ENCODE measurements at places on chromosomes 1 and 21.
A peak's percentile ranks its signal among the peaks of the same experiment; 100 is the strongest.

DNA sequence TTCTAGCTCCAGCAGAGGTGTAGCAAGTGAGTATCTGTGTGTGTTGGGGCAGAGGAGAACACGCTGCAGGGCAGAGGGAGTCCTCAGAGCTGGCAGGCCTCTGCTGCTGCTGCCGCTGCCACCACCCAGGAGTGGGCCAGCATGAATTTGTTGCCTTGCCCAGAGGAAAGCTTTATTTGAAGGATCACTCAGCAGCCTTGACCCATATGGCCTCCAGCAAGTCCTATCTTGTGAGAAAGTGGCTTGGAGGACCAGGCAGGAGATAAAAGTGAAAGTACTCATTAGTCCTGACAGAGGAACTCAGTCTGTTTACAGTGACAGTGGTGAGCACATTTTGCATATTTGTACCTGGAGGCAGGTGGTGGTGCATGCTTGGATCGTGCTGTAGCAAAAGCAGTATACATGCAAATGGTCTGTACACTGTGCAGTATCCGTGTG lies 3.1 kb downstream of the TRAF5 start:
- DNase-seq: no peak

DNA sequence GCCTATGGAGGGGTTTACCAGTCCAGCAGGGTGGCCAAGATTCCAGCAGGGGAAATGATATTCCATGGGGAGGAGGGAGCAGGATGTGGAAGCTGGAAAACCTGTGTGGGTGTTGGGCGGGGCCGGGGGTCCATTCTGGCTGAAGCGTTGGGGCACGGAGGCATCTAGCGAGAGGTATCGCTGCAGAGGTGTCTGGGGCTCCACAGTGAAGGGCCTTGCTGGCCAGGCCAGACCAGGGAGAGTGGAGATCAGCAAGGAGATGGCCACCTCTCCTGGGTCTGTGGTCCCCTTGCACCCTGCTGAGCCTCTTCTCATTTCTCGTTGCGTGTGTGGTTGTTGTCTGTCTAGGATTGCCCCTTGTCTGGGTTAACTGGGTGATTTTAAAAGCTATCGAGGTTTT lies 6.2 kb downstream of the COQ8A start:
- no peak for DNase-seq

DNA sequence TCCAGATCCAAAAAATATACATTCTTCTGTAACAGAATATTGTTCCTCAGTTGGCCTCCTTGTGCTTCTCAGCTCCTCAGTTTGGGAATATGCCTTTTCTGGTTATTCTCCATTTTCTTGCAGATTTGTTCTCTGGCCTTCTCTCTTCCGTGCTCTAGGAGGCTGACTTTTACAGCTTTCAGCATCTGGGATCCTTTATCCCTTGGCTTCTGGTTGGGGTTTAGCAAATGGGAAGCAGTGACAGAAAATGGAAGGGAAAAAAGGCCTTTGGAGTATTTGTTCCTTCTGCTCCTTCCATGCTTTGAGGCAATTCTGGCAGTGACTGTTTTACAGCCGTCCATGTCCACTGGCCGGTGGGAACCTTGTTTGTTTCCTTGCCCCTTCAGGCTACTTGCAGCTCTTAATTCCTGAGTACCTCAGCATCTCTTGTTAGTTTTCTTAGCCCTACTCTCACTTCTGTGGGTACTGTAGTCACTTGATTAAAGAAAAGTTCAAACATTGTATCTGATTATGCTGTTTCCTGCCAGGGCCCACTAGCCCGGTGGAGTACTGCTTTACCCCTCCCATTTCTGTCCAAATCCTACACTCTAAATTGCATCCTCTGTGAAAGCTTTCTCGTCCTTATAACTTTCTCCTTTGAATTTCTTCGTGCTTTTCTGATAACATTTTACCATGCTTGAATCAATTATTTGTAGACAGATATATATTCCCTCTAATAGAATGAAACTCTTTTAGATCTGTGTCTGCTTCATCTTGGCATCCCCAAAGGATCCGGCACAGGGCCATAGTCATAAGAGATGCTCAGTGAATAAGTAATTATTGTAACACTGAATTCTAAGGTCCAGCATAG lies 118.2 kb downstream of the OSBPL9 start:
- peak; percentile 48 for DNase-seq

DNA sequence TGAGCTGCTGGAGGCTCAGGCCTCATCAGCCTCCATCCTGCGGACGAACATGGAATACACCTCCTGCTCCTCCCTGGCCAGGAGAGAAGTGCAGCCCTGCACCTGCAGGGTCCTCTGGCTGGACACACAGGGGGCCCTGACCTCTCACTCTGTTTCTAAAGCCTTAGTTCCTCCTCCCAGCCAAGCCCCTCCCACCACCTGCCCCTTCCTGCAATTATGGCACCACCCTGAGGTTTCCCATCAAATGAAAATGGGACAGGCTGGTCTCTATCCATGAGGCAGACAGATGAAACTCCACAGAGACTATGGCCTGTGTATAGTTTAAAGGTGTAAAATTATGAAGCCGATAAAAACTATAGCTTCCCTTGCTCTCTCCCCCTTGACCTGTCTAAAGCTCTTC lies 42.6 kb downstream of the CACNA1S start:
- no peak for DNase-seq

GRCh38 chr1:168598892-168599291 lies 22.5 kb downstream of the XCL1 start:
- DNase-seq: no peak

GRCh38 chr1:108000620-108001111 lies 35.7 kb upstream of the VAV3 start:
- DNase-seq: no peak

GRCh38 chr1:40658751-40659648 lies 6.5 kb downstream of the RIMS3 start:
- no peak for DNase-seq

DNA sequence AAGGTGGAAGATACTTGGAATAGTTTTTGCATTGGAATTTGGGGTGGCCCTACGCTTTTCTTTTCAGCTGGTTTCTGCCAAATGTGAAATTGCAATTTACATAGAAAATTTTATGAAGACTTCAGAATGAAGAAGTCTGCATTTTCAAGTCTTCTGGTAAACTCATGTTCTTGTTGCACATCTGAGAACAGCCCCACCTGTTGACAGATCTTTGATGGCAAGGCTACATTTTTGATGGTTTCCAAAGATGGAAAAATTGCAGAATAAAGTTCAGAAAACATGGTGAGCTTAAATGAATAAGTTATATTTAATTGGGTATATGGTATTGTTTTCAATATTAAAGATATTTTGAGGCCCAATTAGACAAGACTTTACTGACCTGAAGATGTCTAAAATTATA lies 25.4 kb downstream of the OLFM3 start:
- DNase-seq: no peak

DNA sequence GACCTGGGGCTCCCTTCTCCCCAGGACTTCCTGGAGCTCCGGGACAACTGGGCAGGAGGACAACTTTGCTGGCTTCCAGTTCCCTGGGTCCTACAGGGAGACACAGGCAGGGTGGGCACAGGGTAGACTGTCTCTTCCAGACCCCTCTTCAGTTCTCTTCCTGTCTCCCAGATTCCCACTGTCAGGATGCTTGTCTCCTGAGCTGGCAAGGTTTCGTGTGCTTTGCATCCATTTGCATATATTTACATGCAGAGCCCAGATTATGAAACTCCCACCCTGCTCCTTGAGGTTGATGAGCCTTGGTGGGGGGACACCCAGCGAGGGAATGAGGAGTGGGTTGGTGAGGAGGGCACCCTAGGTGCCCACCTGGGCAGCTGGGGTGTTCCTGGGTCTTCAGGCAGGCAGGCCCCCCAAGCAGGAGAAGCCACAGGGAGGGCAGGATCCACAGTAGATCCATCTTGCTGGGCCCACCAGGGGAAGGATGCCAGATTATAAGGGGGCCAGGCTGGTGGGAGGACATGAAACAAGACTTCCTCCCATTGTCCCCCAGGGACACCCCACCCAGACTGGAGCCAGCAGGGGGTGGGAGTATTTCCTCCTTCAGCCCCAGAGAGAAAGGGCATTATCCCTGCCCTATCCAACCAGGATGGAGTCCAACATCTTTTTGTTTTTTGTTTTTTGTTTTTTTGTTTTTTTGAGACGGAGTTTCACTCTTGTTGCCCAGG lies at the start of gene FCN3:
FCN3 (minus strand) TSS at position 463 of the 725 bp plus-strand sequence; CDS start at position 457, 6 bp downstream.
- DNase-seq: no peak

- no peak for DNase-seq
These were observed 13.8 kb downstream of the LYST start for GRCh38 chr1:235852887-235853286.

DNA sequence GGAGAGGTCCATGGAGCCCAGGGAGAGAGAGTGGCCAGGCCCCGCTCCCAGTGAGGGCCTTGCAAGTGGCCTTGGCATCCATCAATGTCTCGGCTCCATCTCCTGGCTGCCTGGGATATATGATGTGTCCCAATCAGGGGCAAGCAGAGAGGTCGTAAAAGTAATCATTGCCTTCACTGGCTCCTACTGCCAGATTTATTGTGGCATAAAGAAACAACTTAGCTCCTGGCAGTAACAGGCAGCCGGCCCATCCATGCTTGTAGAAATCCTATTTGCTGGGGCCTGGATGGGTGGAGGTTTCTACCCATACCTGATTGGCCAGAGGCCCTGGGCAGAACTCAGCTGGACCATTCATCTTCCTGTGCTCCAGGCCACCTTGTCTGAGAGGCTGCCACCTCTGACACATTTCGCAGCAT lies 272.6 kb downstream of the MATN1 start:
- DNase-seq: no peak

DNA sequence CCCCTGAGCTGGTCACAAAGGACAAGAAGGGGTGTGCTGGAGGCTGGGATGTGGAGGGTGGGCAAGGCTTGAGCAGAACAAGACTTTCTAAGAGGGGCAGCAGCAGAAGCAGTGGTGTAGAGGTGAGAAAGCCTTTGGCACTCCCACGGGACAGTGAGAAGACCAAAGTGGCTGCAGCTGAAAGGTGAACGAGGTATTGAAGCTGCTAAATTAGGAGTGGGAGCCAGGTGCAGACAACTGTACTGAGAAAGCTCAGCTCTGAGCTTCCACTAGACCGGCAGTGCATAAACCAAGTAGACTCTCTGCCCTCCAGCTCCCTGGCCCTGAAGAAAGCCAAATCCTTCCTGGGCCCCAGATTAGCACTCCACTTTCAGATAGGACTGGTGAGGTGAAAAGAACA lies 93.0 kb downstream of the VWA5B1 start:
- DNase-seq: no peak

- DNase-seq: no peak
These were observed 35.3 kb upstream of the TENT5B start for GRCh38 chr1:27047914-27048313.

DNA sequence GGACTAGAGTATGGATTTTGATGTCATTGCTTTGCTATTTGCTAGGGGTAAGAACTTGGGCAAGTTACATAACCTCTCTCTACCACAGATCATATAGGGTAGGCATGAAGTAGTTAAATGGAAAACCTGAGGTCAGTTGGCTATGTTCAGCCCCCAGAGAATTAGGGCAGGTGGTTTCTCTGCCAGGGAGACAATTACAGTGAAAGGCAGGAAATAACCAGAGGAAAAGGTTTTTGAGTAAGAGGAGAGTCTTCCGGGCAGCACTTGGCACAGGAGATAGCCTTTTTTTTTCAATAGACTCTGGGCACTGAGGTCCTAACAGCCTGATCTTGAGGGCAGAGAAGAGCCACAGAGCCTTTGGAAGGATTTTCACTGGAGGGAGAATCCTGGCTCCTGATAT lies 16.7 kb upstream of the SERBP1 start:
- DNase-seq: no peak

GRCh38 chr1:52268372-52268771 lies 97.6 kb downstream of the CC2D1B start:
- no peak for DNase-seq

DNA sequence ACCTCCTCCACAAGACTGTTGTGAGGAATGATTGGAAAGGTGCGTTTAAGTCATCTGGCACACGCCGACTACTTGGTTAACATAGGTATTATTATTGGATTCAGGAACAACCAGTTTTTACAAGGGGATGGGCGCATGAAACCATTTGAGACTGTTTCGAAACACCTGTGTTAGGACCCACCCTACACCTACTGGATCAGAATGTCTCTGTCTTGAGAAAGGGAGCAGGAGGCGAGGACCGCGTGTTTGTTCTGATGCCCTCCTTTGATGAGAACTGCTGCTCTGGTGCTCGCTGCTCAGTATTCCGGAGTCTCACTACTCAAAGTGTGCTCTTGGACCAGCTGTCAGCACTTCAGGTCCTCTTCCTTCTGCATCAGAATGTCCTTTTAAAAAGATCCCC lies 7.3 kb downstream of the H6PD start:
- no peak for DNase-seq

GRCh38 chr1:6982860-6983259 lies 197.6 kb downstream of the CAMTA1 start:
- no peak for DNase-seq

DNA sequence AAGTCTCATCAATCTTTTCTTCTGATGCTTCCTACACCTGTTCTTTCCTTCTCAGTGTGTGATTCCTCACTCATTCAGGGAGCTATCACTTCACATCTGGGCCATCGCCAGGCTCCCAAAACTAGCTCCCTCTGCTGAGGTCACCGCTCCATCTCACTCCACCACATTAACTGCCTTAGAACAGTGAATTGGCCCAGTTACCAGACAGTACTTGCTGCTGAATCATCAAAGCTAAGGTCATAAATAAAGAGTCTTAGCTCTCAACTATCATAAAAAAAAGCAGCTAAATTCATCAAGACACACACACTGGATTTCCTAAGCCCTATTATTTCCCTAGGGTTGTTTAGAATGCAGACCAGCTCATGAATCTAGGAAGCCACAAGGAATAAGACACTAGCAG lies 18.8 kb upstream of the SRM start:
- no peak for DNase-seq

DNA sequence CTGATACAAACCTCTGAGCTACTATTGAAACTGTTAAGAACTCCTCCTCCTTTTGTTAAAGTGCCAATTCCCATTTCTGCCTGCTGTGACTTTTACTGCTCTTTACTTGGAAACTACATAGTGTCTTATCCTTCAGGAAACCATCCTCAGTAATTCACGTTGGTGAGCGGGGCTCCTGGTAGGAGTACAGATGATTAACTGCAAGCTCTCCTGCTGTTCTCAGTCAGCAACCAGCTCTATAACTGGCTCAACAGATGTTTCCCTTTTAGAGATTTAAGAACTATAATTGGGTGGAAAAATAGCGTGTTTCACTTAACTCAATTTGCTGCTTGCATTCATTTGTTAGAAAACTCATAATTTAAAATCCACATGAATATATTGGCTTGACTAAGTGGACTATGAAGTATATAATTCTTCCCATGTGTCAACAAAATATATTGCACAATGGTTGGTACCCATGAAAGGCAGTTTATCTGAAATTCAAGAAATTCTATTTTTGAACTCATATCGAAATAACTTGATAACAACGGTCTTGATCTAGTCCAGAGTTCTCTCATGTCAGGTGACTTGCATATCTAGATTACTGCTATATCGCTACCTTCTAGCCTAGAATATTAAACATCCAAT lies 574.0 kb downstream of the KCNT2 start:
- no peak for DNase-seq

GRCh38 chr1:74180490-74180889 lies 17.5 kb downstream of the LRRIQ3 start:
- DNase-seq: no peak

- DNase-seq: no peak
These were observed 62.7 kb downstream of the PRDM2 start for GRCh38 chr1:13762642-13763041.

GRCh38 chr1:28885472-28885877 lies 28.9 kb upstream of the EPB41 start:
- no peak for DNase-seq
